Right atrium auricular region (tissue), 2 donors: ENCODE measurements at places on chromosomes 5 and 9. TPM values are rescaled to one million over a fixed set of nuclear protein-coding genes. Genes with fewer than 3 reads are reported as not detected.

The CTXN3 gene
- total RNA-seq, result not detected

The SPINK13 gene
- total RNA-seq, result not detected

The RANBP17 gene
- total RNA-seq, result 3.6 TPM

The GM2A gene
- total RNA-seq, result 36.4 TPM

The IL3 gene
- total RNA-seq, result not detected

- no peak overlapping the region for H3K4me3 ChIP-seq
- no peak overlapping the region for H3K27ac ChIP-seq
- peaks cover 23% of the 10 kb centered on the region for H3K4me1 ChIP-seq
Measured at GRCh38 chr5:32100230-32100629, 73.9 kb downstream of the GOLPH3 start.

DNA sequence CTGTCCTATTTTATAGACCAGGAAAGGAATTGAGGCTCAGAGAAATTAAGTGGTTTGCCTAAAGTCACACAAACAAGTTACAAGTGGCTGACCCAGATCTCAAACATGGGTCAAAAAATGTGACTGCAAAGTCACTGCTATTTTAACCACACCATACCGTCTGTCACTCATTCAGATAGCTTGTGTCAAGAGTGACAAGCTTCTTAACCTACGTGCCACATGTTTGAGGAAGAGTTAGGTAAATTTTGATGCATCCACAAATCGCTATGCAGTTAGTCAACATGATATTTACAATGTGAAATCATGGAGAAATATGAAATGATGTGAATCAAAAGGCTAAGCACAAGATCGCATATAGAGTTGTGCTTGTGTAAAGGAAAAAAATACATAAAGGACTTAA is 22.7 kb upstream of the GNE start:
- no peak overlapping the region for H3K27ac ChIP-seq
- H3K4me1 ChIP-seq, result no peaks in the 10 kb centered on the region
- DNase-seq, result no peak
- no peaks in the 10 kb centered on the region for H3K36me3 ChIP-seq
- H3K4me3 ChIP-seq, result no peak overlapping the region

- no peaks in the 10 kb centered on the region for H3K4me1 ChIP-seq
- DNase-seq, result no peak
- H3K4me3 ChIP-seq, result no peak overlapping the region
- no peak overlapping the region for H3K27ac ChIP-seq
Measured at GRCh38 chr9:19028835-19029451, 4.1 kb downstream of the SAXO1 start.

DNA sequence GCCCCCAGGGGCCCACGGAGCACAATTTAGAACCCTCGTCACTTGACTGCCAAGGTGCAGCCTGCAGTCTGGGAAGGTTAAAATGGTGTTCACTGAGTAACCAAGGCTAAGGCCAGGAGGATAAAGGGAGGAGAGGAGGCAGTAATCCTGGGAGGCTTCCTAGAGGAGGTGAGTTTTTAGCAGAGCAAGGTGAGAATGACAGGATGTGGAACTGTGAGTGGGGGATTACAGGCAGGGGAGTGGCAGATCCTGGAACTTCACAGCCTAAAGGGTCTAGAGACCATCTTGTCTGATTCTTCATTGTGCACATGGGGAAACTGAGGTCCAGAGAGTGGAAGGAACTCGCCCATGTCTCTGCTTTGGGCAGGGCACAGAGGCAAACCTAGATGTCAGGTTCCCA is 42.5 kb upstream of the ASS1 start:
- H3K36me3 ChIP-seq, result no peaks in the 10 kb centered on the region
- H3K27me3 ChIP-seq, result no peaks in the 10 kb centered on the region
- no peaks in the 10 kb centered on the region for H3K4me1 ChIP-seq
- no peak overlapping the region for H3K4me3 ChIP-seq
- DNase-seq, result no peak

DNA sequence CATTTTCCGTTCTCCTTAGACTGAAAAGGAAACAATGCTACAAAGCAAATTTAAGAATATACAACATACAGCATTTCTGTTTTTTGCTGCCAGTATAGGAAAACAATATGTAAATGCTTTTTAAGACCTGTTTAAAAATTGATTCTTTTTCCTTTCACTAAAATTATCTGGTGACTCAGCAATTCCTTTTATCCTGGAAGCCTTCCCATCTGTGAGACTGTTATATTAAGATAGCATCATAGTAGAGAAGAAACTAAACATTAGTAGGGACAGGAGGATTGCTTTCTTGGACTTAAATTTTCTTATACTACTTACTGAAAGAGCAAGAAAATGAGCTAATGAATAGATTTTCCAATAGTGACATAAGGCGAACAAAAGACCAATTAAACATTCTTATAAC is 30.0 kb upstream of the GPR21 start:
- no peak overlapping the region for H3K4me3 ChIP-seq
- peaks cover 15% of the 10 kb centered on the region for H3K4me1 ChIP-seq
- no peak overlapping the region for H3K27ac ChIP-seq
- no peak for DNase-seq

DNA sequence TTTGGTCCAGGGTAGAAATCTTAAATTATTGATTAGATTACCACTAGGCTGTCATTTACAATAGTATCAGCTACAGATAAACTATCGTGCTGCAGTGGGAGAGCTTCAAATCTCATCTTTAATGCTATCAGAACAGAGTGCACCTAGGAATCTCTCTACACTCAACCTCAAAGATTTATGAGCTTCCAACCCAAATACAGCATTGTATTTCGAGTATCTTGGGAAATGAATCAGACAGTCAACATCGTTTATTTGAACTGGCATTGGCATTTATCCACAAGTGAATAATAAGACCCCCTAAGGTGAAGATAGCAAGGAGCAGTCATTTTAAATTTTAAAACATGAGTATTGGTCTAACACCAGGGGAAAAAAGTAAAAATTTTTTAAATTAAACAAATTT is 1203.2 kb downstream of the CDH12 start:
- no peaks in the 10 kb centered on the region for H3K36me3 ChIP-seq
- no peak overlapping the region for H3K4me3 ChIP-seq
- H3K27me3 ChIP-seq, result no peaks in the 10 kb centered on the region

DNA sequence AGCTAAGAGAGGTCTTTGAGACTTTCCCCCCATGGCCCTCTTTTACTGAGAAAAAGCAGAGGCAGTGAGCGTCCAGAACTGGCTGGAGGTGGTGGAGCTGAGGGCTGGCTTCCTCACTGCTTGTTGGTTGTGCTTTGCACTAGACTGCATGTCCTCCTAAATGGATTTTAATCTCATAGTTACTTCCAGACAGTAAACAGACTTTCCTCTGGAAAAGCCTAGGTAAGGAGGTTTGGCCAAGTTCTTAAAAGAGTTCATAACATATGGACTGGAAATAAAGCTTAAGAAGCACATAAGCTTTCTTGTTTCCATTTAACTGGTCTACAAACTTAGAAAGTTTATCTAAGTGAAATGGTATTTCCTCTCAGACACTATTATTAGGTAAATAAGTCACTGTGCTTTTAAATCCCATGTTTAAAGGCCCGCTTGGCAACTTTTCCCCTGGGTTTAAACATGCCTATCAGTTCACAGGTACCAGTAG is 2.0 kb downstream of the ASPN start:
- no peaks in the 10 kb centered on the region for H3K27me3 ChIP-seq
- no peak for DNase-seq
- peaks cover 25% of the 10 kb centered on the region for H3K4me1 ChIP-seq
- no peaks in the 10 kb centered on the region for H3K36me3 ChIP-seq
- H3K27ac ChIP-seq, result peak overlapping the region; percentile 69

DNA sequence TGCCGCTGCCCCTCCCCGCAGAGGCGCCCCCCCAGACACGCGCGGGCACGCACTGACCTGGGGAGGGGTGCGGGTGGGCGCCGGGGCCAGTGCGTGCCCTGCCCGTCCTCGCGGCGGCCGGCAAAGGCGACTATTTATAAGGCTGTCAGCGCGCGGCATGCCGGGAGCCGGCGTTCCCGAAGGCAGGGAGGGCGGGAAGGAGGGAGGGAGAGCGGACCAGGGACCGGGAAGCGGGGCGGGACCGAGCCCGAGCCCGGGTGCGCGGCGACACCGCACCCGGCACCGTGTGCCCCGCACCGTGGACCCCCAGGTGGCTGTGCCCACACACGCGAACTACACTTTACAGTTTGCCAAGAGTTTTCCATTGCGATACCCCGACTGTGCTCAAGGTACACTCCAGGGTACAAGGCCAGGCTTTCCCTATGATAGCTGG is at the start of gene AK1:
Gene AK1 (minus strand): TSS at position 110 of the 433 bp plus-strand sequence. CDS start 3,058 bp downstream, outside the sequence.
- H3K36me3 ChIP-seq, result peaks cover 8% of the 10 kb centered on the region
- DNase-seq, result peak; percentile 84
- H3K27me3 ChIP-seq, result no peaks in the 10 kb centered on the region
- H3K27ac ChIP-seq, result peak within 1 kb of the TSS; percentile 94

DNA sequence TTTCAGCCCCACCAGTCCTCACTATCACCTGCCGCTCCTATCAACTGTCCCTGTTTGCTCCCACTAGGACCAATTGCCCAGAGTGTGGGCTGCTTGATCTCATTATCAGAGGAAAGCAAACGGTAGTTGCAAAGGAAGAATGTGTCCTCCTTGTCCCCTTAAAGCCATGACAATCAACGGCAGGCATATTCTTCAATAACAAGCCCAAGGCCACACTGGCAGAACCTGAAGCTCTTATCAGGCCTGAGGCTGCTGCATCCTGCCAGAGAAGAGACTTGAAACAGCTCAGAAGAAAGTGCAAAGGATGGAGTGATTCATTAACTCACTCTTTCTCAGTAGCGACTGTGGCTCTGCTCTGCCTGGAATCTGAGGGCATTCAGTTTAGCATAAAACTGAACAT is 39.2 kb upstream of the MAN2A1 start:
- no peak overlapping the region for H3K27ac ChIP-seq
- no peak for DNase-seq
- no peaks in the 10 kb centered on the region for H3K27me3 ChIP-seq
- no peak overlapping the region for H3K4me3 ChIP-seq
- no peaks in the 10 kb centered on the region for H3K36me3 ChIP-seq
- no peaks in the 10 kb centered on the region for H3K4me1 ChIP-seq

DNA sequence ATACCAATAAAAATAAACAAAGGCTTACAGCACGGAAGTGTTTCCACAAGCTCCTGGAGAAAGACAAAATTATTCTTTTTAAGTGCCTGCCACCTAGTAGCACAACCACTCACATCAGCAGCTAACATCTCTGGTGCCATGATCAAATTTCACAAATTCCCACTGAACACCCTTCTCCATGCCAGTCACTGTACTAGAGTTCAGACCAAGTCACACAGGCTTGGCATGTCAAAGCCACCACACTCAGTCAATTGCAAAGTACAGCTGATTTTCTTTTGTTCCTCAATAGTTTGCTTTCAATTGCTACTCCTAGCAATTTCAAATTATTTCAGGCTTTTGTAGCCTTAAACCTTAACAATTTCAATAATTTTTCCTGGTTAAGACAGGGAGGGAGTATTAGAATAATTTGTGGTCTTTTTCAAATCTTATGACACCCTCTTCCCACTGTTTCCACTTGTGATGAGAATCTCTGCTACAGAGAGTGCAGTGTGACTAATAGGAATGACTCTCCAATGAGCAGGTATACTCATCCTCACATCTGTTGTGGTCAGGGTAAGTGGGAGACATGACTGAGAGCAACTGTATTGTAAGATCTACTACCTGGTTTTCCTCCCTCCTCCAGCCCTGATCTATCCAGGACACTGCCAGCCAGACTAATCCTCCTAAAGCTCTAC is 46.2 kb downstream of the RNF145 start:
- no peaks in the 10 kb centered on the region for H3K4me1 ChIP-seq
- no peaks in the 10 kb centered on the region for H3K27me3 ChIP-seq
- no peak overlapping the region for H3K4me3 ChIP-seq
- H3K36me3 ChIP-seq, result peaks cover 31% of the 10 kb centered on the region
- DNase-seq, result no peak
- no peak overlapping the region for H3K27ac ChIP-seq

DNA sequence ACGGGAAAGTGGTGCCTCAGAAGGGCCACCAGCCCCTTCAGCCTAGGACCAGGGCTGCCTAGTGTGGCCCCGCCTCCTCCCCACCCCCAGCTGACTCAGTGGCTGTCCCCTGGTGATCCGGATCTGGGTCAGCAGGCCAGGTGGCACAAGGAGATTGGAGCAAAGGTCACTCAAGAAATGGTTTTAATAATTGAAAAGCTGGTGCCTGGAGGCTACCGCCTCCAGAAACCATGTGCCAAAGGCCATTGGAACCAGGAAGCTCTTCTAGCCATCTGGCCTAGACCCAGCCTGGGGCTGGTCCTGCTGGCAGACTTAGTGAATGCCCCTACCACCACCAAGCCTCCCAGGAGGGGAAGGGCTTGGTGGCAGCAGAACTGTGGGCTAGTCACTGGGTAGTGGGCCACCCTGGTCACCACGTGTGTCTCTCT is 1.5 kb downstream of the ST6GALNAC4 start:
- peaks cover 51% of the 10 kb centered on the region for H3K4me1 ChIP-seq
- H3K27ac ChIP-seq, result peak overlapping the region; percentile 5
- peak overlapping the region; percentile 75 for H3K4me3 ChIP-seq
- peaks cover 14% of the 10 kb centered on the region for H3K36me3 ChIP-seq

- no peaks in the 10 kb centered on the region for H3K27me3 ChIP-seq
- H3K36me3 ChIP-seq, result peaks cover 13% of the 10 kb centered on the region
- no peak overlapping the region for H3K4me3 ChIP-seq
- H3K4me1 ChIP-seq, result no peaks in the 10 kb centered on the region
- DNase-seq, result no peak
Measured at GRCh38 chr5:180540050-180540694, 46.0 kb downstream of the CNOT6 start.

- DNase-seq, result no peak
- no peaks in the 10 kb centered on the region for H3K4me1 ChIP-seq
- H3K27me3 ChIP-seq, result no peaks in the 10 kb centered on the region
- no peaks in the 10 kb centered on the region for H3K36me3 ChIP-seq
- no peak overlapping the region for H3K4me3 ChIP-seq
Measured at GRCh38 chr9:72635197-72635596, 113.8 kb downstream of the TMC1 start.

DNA sequence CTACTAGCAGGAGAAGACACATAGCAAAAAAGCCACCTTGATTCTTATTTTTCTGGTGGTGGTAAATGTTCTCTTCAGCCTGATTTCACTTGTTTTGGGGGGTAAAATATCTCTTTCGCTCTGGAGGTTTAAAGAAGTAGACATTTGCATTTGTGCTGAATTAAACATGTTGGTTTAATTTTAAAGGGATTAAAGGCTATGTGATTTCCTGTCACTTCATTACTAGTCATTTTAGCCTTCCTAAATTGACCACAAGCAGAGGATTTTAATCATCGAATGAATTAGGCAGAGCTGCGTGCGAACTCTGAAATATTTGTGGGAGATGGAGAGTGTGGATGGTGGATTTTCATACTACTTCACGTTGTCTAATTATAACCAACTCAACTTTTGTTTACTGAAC is 4.8 kb downstream of the RASGRF2 start:
- H3K27me3 ChIP-seq, result no peaks in the 10 kb centered on the region
- no peak overlapping the region for H3K4me3 ChIP-seq
- H3K4me1 ChIP-seq, result peaks cover 17% of the 10 kb centered on the region
- H3K27ac ChIP-seq, result peak overlapping the region; percentile 62
- no peak for DNase-seq
